ENCODE measurements at places on chromosomes 5 and 9.

GRCh38 chr5:151144922-151145321 is 12.7 kb downstream of the ANXA6 start:
- DNase-seq: no peak

GRCh38 chr9:131640438-131641137 is 95.3 kb downstream of the PRRT1B start:
- DNase-seq: peak; percentile 54

DNA sequence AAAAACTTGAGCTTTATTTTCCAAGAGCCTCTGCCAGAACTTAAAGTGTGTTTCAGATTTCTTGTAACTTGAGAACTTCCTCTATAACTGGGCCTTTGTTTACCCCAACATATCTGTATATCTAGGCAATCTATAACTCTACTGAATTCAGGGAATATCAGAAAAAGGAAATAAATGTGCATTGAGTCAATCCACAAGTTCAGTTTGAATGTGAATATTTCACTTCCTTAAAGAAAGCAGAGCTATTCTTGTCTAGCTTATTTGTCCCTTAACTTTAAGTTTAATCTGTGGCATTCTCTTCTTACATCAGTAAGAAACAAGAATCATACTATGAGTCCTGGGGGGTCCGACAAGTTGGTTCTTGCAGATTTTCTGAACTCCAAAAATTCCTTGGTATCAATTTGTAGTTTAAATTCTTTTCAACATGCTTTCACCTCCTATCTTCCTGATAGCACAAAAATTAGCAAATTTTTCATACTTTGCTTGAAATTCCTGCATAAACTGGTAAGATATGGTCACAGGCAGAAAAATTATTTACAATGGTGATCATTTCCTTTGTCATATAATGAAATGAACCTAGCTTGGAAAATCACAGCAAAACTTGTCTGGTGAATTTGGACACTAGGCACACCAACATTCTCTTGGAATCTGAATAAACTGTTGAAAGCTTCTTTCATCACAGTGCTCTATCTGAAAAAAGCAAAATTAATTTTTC is 19.8 kb upstream of the ITGA1 start:
- no peak for DNase-seq

GRCh38 chr5:31247381-31247780 is 53.9 kb downstream of the CDH6 start:
- no peak for DNase-seq

DNA sequence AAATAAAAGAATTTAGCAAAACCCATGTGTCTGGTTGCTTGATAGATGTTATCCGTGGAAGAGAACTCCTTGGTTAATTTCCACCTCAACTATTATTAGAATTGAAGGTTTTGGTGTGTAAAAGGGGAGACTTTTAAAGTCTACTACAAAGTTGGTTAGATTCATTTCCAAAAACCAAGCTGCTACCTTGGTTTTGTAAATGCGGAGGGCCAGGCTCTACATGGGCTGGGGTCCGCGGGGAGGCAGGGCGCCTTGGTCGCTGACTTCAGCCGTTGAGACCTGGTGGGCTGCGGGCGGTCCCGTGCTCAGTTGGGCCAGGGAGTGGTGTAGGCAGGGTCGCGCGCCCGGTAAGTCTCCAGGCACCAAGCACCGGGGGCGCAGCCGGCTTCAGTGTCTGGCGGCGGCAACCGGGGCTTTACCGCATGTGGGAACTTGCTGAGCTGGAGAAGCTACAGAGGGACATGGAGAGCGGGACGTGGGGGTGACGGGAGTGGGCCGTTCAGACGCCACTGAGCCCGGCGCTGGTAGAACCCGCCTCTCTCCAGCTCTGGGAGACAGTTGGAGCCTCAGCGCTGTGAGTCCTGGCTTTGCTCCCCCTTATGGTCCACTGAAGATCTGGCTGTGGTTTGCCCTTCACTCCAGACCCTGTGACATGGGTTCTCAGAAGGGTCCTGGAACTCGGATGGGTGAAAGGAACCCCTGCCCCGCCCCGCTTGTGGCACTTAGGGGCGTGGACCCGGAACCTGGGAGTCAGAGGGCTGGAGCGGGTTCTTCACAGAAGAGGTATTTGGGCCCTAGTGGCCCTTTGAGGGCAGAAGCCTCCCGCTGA is 11.8 kb downstream of the NR2F1 start:
- no peak for DNase-seq

GRCh38 chr5:153399595-153399994 is 90.9 kb upstream of the GRIA1 start:
- no peak for DNase-seq

GRCh38 chr5:67802766-67803165 is 412.8 kb upstream of the PIK3R1 start:
- no peak for DNase-seq

DNA sequence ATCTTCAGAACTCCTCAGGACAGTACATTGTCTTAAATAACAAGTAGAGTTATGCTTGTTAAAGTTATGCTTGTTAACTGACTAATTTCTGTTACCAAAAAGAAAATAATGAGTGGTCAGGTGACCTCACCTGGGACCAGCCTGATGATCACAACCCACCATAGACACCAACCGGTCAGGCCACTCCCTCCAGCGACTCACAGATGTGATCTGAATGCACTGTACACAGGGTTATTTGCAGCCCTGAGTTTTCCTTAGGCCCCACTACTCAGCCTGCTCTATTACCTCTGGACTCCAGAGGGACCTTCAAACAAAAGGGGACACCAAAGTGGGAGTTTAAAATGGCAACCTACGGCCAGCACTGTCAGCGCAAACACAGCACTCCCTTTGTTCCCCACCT is 55.3 kb downstream of the ARSB start:
- DNase-seq: no peak
